ENCODE measurements at places on chromosomes 4 and X.

DNA sequence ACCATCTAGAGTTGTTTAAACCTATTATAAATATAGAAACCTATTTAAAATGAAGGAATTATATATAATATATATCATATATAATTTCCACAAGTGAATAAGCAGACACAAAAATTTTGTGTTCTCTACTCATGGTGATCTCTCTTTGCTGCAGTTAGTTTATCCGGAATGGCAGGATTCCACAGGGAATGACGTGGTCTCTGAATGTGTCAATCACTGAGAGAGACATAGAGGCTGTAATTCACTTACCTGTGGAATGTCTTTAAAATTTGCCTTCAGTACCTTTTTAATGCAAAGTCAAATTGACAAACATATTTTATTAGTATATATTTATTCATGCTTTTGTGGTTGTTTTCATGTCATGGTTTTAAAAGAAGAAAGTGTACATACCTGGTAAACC lies 669.3 kb downstream of the NLGN4X start:
- no peak for DNase-seq

- no peak for DNase-seq
Measured at GRCh38 chrX:10071451-10072144, 85.2 kb upstream of the CLCN4 start.

GRCh38 chr4:41670530-41670929 lies 78.0 kb downstream of the PHOX2B start:
- DNase-seq = no peak

DNA sequence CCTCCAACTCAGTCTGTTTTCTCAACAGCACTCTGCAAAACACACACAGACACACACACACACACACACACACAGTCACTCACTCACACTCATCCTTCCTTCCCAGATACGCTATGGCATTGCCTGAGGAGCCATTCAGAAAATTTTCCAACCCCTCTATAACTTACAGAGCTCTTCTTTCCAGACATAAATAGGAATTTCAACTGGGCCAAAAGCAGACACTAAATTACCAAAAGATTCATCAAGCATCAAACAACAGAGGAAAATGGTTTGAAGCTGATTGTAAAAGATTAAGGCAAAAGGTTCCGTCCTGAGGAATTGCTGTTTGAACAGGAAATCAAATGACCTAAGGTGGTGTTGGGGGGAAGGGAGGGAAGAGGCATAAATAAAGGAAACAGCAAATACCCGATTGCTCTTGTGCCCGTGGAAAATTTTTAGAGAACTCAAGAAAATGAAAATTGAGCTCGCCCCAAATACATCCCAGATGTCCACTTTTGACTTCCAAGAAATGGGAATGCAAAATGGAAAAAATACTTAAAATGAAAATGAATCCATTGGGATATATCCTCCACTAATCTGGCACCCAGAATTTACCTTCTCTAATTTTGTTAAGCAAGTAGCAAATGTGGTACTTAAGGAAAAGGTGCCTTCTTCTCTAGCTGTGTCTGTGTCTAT lies 183.6 kb downstream of the QDPR start:
- DNase-seq = no peak

DNA sequence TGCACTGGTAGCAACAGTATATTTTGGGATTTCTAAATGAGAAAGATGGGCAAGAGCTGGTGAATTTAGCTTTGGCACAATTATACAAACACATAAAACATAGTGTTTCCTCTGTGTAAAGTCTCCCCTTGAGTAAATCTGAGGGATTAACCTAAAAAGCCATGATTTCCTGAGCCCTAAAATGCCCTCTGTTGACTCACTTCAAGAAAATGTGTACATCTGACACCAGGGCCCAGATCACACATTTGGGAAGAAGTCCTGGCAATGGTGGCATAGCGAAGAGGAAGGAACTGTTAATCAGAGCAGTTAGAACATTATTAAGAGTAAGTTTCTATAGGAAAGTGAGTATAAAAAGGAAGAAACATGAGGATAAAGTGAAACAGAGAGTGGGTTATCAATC lies 338.5 kb downstream of the SPOCK3 start:
- DNase-seq = no peak

DNA sequence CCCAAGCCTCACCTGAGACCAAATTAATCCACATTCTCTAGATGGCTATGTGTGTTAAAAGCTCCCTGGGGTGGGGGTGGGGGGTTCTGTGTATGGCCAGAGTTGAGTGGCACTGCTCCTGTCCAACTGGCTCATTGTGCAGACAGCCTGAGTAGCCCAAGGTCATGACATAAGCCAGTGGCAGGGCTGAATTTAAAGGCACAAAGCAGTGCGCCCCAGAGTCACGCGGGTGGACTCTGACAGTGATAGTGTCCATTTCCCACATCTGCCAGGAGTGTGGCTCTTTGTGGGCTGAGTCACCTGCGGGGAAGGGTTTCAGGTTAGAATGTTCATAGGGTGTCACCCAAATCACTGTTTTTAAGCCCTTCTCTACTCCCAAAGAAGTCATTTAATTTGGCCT lies 45.4 kb downstream of the SCD5 start:
- no peak for DNase-seq

DNA sequence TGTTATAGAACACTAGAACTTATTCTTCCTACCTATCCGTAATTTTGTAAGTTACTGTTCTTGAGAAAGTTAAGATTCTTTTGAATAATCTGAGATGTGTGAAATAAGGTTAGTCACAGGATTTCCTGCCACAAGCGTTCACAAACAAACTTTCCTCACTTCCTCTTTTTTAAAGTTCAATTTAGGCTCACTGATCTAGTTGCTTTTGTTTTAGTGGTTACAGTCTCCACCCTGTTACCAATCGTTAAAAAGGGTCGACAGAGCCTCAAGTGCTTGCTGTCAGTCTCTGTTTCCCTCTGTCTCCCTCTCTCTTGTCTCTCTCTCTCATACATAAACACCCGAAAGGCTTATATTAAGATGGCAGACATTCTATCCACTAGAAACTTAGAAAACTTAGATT lies 35.9 kb upstream of the STK26 start:
- peak; percentile 83 for DNase-seq

DNA sequence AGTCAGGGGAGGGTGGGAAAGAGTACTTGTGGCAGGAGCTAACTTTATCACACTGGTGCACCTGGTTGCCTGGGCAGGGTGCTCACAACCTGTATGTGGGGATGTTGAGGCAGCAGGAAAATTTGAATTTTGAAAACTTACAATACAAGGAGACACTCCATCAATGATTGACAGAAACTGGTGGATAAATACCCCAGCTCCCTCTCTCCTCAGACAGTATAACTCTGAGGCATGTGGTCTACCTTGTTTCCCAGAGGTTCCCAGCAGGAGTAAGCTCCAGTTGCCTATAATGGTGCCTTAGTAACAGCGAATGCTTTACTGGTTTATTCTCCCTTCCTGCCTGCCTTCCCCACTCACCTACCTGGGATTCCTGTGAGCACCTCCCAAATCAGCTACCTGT lies 111.7 kb upstream of the PRPS2 start:
- no peak for DNase-seq

DNA sequence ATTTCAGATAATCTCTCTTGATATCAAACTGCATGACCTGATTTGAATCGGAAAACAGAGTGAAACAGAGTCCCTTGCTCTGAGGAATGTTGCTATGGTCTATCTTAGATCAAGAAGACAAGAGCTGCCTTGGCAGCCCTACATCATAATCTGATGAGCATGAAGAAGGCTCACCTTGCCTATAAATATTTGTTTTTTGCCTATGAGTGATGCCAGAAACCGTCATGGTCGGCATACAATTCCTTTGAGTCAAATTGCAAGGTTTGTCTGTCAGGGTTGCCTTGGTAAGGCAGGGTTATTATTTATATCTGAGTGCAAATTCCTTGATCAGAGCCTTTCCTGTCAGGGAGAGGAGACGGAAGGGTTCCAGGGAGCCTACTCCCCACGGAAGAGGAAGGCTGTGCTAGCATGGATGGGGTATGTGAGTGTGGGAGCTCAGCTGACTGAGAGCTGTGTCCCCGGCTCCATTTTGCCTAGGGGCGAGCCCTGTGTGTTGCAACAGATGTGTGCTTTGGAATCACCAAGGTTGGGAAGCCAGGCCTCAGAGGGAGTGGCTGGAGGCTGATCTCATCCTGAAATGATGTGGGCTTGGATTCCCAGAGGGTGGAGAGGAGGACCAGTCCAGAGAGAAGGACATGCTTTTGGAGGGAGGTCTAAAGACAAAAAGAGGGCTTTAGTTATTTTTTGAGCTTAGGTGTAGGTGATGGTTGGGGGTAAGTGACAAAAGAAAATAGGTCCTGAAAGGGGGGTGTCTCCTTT lies 43.6 kb downstream of the RTL9 start:
- no peak for DNase-seq

- no peak for DNase-seq
Measured at GRCh38 chr4:99652596-99653436, 4.8 kb downstream of the C4orf54 start.

- no peak for DNase-seq
Measured at GRCh38 chrX:80388206-80388605, 32.0 kb upstream of the TENT5D start.

- DNase-seq = no peak
Measured at GRCh38 chrX:129845616-129846190, 2.0 kb upstream of the ZDHHC9 start.

GRCh38 chrX:46209037-46209436 lies 336.2 kb downstream of the ZNF674 start:
- no peak for DNase-seq

GRCh38 chrX:16125520-16126149 lies 2.3 kb downstream of the GRPR start:
- no peak for DNase-seq

DNA sequence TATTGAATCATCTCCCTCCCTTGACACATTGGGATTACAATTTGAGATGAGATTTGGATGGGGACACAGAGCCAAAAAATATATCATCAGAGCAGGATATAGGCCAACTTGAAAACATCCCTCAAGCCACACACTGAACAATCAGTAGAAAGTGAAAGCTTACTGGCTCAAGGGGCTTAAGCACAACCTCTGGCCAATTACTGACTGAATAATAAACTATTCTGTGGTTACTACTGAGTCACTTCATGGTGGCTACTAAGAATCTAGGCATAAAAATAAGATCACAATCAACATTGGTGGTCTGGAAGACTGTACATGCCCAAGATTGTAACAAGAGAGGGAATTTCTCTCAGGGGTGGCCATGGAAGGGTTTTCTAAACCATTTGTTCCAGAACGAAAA lies 27.4 kb upstream of the GPR174 start:
- no peak for DNase-seq

DNA sequence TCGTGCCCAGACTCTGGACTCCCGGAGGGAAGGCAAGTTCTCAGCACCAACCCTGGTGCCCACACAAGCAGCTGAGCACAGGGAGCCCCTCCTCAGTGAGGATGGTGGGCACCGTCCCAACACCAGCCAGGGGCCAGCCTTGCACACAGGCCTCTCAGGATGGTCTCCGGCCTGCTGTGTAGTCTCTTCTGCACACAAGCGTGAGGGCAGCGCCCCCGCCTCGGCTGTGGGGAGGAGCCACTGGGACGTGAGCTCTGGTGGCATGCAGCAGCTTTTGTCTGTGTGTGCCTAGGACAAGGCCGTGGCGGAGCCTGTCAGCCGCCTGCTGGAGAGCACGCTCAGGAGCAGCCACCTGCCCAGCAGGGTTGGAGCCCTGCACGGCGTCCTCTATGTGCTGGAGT lies 16.1 kb upstream of the MSANTD1 start:
- no peak for DNase-seq

GRCh38 chr4:87045234-87045558 lies 110.4 kb downstream of the AFF1 start:
- no peak for DNase-seq

DNA sequence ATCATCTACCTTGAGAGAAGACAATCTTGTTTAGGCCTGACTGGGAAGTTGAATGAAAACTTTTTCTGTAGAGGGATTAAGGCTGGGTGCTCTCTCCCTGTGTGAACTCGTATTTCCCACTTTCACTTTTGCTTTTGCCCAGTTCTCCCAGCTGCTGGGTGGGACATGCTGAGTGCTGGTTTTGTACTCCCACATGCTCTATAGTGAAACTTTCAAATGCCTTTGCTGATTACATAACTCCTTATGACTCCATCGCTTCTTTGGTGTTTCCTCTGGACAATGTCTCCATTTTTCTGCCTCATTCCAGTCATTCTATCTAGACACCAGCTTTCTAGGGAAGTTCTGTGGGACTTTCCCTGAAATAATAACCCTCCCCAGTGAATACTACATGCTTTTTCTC lies 100.5 kb downstream of the CLNK start:
- DNase-seq = peak; percentile 98

- DNase-seq = no peak
Measured at GRCh38 chr4:130468340-130468739, 1372.4 kb downstream of the C4orf33 start.

DNA sequence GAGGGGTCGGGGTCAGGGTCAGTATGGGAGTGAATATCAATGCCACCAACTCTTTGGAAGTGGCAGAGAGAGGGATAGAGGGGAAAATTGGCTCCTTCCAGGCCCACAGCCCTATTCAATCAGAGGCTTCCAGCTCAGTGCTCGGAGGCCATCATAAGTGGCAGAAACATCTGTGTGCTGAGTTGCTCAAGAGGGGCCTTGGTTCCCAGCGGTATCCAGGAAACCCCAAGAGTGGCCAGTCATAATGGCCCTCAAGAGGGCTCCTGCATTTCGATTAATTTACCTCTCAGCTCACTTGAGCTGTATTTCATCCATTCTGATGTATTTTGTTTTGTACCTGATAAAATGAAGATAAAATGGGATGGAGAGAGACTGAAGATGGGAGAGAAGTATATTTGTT lies 154.3 kb upstream of the EOLA2 start:
- DNase-seq = no peak

- no peak for DNase-seq
Measured at GRCh38 chr4:76703676-76704075, 194.3 kb downstream of the SOWAHB start.

DNA sequence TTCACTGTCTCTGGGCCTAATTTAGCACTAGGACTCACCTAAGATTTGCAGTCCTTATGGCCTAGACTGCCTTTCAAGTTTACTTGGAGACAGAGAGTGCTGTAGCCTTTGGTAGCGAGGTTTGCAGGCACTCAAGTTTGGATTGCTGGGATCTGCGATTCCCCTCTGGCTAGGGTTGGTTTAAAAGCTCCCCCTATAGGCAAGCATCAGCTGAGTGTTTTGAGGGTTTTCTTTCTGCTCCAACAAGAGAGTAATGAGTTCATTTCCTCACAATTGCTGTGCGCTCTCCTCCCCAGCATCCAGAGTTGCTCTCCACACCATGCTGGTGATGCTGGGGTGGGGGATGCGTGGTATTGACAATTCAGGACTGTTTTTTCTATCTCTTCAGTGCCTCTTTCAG lies 206.9 kb downstream of the GLUD2 start:
- DNase-seq = no peak

GRCh38 chrX:75781611-75782010 lies 3.4 kb downstream of the MAGEE2 start:
- DNase-seq = no peak

- DNase-seq = no peak
Measured at GRCh38 chr4:28490669-28491068, 1630.0 kb downstream of the STIM2 start.

All from inflammatory macrophage treated with lipopolysaccharide for 4 hours (primary cell).